ENCODE measurements at places on chromosomes 16 and 17.

- DNase-seq: no peak
Observed at GRCh38 chr16:9798474-9798873, 383.8 kb downstream of the GRIN2A start.

GRCh38 chr17:83046448-83047181, 32.8 kb upstream of the METRNL start:
- DNase-seq: no peak

DNA sequence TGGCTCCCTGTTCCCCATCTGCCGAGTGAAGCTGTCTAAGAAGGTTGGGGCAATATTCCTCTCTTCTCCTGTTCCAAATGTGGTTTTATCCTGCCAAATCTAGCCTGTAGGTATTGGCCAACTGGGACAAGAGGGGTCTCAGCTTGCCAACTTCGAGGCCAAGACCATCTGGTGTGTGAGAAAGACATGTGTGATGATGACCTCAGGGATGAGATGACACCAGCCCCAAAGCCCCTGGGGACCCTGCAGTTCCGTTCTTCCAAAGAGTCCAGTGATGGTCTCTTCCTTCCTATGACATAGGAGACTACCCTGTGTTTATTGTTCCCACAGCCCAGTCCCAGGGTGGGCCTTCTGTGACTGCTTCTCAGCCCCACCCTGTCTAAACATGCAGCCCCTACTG, 34.8 kb upstream of the ADAMTS18 start:
- no peak for DNase-seq

- DNase-seq: no peak
Observed at GRCh38 chr17:17141279-17141678, 64.9 kb downstream of the PLD6 start.

GRCh38 chr17:9364837-9365430, 210.7 kb downstream of the STX8 start:
- DNase-seq: peak; percentile 53

DNA sequence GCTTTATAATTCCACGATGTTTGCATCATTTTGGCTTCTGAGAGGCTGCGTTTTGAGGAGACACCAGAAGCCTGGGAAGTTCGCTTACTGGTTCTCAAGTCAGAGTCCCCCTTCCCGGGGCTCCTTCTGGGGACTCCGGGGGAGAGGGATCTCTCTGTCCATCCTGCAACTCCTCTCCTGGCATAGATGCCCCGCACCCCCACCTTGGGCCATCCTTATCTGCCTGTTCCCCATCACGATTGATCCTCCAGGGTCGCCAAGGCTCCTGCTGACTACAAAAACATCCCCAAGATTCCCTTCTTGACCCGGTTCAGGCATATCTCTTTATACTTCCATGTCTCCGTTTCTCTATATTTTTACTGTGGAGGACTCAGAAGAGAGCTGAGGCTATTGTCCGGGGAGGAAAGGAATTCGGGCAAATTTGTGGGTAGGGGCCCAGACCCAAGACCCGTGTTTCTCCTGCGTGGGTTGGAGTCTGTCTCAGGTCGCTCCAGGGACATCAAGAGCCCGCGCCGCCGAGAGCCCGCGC, 18.4 kb upstream of the HOXB13 start:
- no peak for DNase-seq

DNA sequence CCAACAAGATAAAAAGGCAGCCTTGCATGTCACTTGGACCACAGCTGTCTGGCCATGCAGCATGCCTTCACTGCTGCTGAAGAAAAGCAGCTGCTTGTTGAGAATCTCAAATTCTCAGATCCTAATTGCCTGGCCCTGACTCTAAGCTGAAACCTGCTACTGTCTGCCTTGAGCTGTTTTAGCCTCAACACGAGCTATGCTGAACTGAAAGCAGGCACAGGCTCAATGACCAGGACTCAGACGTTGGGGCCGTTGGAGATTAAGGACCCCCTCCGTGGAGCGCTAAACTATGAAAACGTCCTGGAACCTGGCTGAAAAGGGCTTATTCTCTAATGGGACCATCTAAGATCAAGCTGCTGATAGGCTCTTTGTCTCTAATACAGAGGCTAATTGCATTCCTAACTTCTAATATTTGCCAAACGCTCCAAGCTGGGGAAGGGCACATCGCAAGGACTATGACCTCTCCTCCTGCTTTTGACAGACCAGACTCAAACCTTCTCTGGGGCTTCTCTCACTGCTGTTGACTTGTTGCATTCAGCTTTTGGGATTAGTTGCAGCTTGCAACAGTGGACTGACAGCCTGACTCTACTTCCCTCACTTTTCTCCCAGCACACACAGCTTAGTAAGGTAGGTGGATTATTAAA, 4.6 kb upstream of the PLK1 start:
- no peak for DNase-seq

DNA sequence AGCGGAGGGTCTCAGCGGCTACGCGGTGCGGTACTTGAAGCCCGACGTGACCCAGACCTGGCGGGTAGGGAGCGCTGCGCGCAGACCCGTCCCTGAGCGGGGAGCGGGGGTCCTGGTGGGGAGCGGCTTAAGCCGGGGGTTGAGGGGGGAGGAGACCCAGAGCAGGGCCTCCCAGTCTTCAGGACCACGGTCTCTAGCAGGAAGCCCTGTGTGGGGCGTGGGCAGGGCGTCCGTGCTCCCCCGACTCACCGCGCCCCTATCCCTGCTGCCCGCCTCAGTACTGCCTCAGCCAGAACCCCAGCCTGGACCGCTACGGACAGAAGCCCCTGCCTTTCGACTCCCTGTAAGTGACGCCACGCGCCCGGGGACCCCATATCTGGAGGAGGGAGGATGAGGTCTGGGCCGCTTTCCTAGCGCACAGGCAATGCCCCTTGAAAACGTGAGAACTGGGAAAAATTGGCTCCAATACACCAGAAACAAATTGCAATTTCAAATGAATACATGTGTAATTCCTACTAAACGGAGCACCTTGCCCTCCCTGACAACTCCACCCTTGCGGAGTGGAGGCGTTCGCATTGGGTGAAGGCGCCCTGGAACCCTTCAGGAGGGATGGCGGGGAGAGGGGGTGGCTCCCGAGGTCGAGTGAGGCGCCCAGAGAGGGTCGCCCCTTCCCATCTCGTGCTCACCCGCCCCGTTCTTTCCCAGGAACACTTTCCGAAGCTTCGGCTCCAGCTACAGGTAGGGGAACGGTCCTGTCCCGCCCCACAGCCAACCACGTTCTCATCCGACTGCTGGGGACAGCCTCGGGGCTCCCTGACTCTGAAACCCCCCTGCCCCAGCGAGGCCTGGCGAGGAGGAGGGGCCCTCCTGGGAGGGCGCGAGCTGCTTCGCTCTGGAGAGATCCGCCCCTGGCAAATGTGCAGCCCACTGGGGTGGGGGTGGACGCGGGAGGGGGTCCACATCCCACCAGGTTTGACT, 14.6 kb upstream of the CNGB1 start:
- no peak for DNase-seq

DNA sequence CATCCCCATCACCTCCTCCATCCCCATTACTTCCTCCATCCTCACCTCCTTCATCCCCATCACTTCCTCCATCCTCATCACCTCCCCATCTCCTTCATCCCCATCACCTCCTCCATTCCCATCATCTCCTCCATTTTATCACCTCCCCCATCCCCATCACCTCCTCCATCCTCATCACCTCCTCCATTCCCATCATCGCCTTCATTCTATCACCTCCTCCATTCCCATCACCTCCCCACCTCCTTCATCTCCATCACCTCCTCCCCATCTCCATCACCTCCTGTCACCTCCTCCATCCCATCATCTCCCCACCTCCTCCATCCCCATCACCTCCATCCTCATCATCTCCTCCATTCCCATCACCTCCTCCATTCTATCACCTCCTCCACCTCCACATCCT, 116.4 kb downstream of the SEC14L1 start:
- DNase-seq: no peak

- peak; percentile 53 for DNase-seq
Observed at GRCh38 chr16:53502331-53503269, at the start of gene AKTIP. Gene AKTIP (minus strand): TSS chr16:53503209. CDS start chr16:53500259, 2,950 bp downstream.

GRCh38 chr16:83912519-83913244, 13.8 kb downstream of the MLYCD start:
- no peak for DNase-seq

DNA sequence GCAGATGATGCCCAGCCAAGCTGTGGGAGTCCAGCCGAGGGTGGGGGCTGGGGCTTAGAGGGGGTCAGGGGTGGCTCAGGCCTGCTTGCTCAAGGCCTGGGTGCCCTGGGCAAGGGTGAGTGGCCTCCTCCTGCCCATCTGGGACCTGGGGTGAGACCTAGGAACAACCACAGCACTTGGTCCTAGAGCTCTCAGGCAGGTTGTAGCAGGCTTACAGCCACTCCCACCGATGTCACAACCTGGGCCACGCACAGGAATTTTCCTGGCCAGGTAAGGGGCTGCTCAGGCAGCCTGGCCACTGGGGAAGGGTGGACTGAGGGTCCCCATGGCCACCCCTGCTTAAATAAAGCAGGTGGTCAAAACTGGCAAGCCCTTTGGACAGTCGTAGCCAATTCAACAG, 6.3 kb upstream of the SREBF1 start:
- DNase-seq: no peak

- no peak for DNase-seq
Observed at GRCh38 chr16:53982631-53983042, 278.7 kb downstream of the FTO start.

GRCh38 chr17:14121952-14122351, 52.6 kb downstream of the COX10 start:
- DNase-seq: no peak

- no peak for DNase-seq
Observed at GRCh38 chr17:80692931-80693467, 148.4 kb downstream of the RPTOR start.

DNA sequence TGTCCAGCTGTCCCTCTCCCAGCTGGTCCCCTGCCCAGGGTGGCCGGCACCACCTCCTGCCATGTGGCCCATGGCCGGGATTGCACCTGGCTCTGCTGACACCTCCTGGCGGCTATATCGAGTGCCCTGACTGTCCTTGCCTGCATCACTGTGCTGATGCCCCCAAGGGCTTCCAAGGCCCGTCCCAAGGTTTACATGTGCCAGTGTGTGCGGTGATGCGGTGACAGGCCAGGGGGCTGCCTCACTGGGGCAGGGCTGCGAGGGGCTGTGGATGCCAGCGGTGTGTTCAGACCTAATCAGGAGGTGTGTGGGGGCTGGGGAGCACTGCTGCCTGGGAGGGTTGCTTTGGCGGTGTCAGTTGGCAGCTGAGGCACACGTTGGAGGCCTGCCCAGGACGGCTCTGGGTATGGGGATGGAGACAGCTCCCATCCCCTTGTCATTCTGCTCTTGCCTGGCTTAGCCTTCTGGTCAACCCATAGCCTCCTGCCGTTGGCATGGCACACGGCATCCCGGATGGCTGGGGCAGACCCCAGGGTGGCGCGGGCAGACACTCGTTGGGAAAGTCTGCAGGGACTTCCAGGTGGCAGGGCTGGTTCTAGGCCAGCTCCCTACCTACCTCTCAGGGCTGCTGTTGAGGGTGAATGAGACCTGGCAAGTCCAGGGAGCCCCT, 5.5 kb downstream of the MAP2K3 start:
- DNase-seq: peak; percentile 24

- no peak for DNase-seq
Observed at GRCh38 chr17:59139939-59140338, 15.0 kb downstream of the SKA2 start.

DNA sequence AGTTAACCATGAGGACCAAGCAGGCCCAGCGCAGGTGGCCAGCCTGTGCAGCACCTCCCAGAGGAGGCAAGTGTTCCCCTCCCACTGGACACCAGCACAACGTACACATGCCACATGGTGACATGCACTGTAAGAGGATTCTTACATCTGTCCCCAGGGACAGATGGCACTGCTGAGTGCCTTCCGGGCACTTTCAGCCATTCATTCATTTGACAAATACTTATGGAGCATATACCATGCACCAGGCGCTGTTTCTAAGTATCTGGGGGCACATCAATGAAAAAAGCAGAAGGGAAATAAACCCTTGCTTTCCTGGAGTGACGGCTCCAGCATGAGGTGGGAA, 79.6 kb downstream of the GAS7 start:
- DNase-seq: no peak

DNA sequence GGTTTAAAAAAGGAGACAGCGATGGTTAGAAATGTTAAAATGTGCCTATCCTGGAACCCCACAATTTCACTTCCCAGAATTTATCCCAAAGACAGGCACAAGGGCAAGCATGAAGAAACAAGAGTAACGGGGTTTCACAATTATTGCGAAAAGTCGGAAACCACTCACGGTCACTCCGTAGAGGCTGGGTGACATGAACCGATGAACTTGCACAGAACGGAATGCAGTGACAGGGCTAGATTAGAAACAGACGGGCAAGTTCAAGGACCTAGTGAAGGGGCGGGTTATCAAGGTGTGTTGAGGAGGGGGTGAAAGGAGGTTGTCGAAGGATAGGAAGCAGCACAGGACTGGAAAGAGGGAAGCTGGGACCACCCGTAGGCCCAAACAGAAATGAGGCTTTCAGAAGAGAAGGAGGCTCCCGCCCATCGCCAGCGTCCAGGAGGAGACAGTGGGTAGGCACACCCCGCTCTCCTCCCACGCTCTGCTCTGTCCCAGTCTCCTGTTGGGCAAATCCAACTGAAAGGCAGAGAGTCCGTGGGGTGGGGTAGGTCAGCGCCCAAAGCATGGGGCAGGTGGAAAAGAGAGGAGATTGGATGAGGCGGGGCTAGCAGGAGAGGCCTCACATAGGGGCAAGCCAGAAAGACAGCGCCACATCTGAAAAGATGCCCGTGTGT, 47.4 kb upstream of the JPH3 start:
- DNase-seq: no peak

GRCh38 chr17:32503251-32504165, 16.7 kb downstream of the CDK5R1 start:
- no peak for DNase-seq

DNA sequence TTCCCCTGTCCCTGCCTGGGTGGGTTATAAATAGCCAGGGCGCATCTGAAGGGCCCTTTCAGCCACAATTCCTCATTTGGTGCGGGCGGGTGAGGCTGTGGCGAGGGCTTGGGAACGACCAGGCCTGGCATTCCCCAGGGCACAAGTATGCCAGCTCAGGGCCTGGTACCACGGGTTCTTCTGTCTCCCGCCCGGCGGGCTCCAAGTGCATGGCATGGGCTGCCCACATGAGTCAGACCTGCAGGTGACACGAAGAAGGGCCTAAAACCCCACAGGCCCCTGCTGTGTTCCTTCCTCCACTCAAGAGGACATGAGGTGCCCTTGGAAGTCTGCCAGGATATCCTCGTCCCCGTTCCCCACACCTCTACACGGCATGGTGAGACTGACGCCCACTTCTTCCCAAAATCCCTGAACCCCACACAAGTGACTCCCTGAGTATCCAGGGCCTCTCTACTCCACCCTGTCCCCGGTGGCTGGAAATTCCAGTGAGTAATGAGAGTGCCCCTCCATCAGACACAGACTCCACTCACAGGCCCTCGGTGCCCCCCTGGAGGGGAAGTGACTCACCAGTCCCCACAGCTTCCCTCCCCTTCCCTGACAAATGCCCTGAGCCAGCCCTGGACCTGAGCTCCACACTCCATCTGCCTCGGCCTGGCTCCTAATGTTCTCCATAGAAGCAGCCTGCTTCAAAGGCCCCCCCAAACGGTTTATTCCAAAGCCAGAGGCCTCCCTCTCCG, 68.8 kb downstream of the ABR start:
- DNase-seq: peak; percentile 76
